ENCODE measurements at places on chromosomes 5 and 9. TPM values are rescaled to one million over a fixed set of nuclear protein-coding genes. Genes with fewer than 3 reads are reported as not detected.
A peak's percentile ranks its signal among the peaks of the same experiment; 100 is the strongest.

- no peak overlapping the region for H3K4me3 ChIP-seq
- DNase-seq, result no peak
- H3K27ac ChIP-seq, result no peak overlapping the region
- H3K36me3 ChIP-seq, result no peaks in the 10 kb centered on the region
- no peaks in the 10 kb centered on the region for H3K27me3 ChIP-seq
These were observed 114.3 kb upstream of the TSLP start for GRCh38 chr5:110956913-110957813.

Gene COL15A1
- total RNA-seq, result 51.0 TPM

DNA sequence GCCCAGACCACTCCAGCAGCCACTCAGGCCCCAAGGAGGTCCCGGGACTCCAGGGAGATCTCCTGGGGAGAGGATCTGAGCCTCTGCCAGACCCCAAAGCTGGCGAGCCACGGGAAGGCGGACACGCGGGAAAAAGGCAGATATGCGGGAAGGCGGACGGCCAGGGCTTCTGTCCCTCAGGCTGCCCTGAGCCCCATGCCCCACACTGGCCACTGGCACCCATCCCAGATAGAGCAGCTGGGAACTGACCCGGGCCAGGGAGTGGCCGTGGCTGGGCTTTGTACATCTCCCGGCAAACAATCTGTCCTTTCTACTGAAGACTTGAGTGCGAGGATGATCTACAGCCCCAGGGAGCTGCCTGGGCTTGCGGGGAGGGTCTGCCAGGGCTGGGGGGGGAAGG, 21.1 kb upstream of the NOTCH1 start:
- H3K4me1 ChIP-seq, result peaks cover 57% of the 10 kb centered on the region
- DNase-seq, result no peak
- H3K36me3 ChIP-seq, result no peaks in the 10 kb centered on the region
- no peaks in the 10 kb centered on the region for H3K27me3 ChIP-seq
- no peak overlapping the region for H3K4me3 ChIP-seq

DNA sequence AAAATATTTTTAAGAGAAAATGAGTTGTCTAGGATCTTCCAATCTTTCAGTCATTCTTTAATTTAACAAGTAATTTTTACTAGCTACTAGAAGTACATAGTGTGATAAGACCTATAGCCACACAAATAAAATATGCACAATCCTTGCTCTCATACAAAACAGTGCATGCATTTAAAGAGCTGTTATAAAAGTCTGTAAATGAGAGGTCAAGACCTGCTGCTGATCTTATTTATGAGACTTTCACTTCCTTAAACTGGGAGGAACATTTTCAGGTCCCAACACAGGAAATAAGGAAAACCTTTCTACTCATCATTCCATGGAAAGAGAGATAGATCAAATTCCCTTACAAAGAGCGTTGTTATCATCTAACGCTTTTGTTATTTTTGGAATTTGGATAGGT, 54.2 kb upstream of the PAM start:
- H3K4me1 ChIP-seq, result peaks cover 4% of the 10 kb centered on the region
- H3K36me3 ChIP-seq, result no peaks in the 10 kb centered on the region
- H3K27ac ChIP-seq, result no peak overlapping the region
- no peak overlapping the region for H3K4me3 ChIP-seq
- H3K27me3 ChIP-seq, result no peaks in the 10 kb centered on the region

Gene MARCOL
- total RNA-seq, result not detected

- peak overlapping the region; percentile 70 for H3K27ac ChIP-seq
- peaks cover 40% of the 10 kb centered on the region for H3K4me1 ChIP-seq
- H3K4me3 ChIP-seq, result peak overlapping the region; percentile 4
These were observed 86.7 kb upstream of the NFIB start for GRCh38 chr9:14400658-14400995.

DNA sequence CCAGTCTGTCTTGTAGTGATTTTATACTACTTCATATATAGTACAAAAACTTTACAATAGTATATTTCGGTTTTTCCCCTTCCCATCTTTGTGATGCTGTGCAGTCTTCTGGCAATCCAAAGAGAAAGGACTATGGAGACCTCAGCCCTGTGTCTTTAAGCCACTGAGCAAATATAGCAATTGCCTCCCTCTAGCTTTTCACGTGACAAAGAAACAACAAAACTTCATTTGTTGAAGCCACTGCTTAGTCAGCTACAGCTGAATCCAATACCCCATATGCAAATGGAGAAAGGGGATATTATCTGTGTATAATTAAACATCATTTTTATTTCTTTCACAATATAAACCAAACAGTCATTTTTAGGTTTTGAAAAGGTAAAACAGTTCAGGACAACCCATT, 142.8 kb upstream of the STK32A start:
- H3K4me1 ChIP-seq, result peaks cover 13% of the 10 kb centered on the region
- no peaks in the 10 kb centered on the region for H3K27me3 ChIP-seq
- no peak for DNase-seq
- no peak overlapping the region for H3K27ac ChIP-seq
- no peaks in the 10 kb centered on the region for H3K36me3 ChIP-seq

GRCh38 chr5:82151662-82152061, 126.5 kb downstream of the RPS23 start:
- H3K4me1 ChIP-seq, result peaks cover 14% of the 10 kb centered on the region
- H3K27ac ChIP-seq, result peak overlapping the region; percentile 41
- no peak for DNase-seq
- no peaks in the 10 kb centered on the region for H3K27me3 ChIP-seq
- H3K4me3 ChIP-seq, result no peak overlapping the region
- H3K36me3 ChIP-seq, result peaks cover 2% of the 10 kb centered on the region
